HS-27A (cell line): ENCODE measurements at places on chromosomes 6 and 20.

- DNase-seq, result no peak
Measured at GRCh38 chr20:52497731-52498130, 306.2 kb upstream of the ZFP64 start.

- DNase-seq, result peak; percentile 31
Measured at GRCh38 chr20:41428285-41428684, 61.7 kb upstream of the EMILIN3 start.

DNA sequence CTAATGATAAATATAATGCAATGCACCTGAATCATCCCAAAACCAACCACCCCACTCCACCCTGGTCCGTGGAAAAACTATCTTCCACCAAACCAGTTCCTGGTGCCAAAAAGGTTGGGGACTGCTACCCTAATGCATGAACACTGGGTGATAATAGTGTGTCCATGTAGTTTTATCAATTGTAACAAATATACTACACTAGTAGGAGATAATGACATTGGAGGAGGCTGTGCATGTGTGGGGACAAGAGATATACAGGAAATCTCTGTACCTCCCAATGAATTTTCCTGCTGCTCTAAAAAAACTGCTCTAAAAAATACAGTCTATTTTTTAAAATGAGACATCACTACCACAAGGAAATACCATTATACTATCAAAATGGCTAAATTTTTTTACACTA lies 20.5 kb downstream of the CEP85L start:
- no peak for DNase-seq

DNA sequence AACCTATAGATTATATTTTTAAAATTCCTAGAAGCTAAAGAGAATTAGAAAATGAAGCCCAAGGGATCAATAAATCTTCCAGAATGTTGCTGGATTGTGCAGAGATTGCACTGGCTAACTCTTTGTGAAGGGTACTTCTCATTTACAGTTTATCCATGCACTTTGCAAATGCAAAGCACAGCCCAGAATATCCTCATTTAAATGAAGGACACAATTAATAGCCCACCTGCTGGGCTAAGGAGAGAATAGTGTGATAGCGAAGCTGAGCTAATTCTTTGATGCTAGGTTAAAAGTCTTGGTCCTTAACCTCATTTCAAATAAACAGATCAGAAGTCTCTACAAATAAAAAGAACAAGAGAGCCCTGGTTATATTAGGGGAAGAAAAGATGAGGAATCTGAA lies 72.5 kb downstream of the SMPDL3A start:
- DNase-seq, result no peak

DNA sequence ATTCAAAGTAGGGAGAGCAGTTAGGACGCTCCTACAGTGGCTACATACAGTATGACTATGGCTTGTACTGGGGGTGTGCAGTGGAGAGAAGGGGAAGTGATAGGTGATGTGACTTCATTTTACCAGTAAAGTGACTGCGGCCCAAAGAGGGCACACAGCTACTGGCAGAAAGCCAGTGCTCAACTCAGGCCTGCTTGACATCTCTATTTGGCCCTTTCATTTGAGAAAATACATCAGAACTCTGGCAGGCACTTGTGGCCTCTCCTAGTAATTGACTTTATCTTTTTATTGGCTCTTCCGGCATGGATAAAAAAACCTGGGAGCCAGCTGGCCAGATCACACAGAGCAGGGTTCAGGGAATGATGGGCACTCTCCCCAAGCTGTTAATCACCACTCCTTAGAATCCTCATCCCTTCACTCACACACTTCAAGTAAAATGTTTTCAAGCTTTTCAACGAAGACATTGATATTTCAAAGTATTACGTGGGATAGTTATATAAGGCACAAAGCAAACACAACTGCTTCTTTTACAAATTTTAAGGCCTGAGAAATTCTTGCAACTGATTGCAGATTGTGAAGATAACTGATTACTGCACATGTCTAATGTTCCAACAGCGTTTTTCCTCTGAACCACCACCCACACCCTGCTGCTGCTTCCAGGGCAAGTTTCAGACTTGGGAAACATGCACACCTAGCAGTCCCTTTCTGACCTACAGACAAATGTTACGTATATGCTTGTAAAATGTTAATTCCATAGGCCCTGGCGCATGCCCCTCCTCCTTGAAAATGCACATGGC lies 73.5 kb downstream of the TNFRSF21 start:
- no peak for DNase-seq

GRCh38 chr20:36060676-36061075 lies 92.3 kb downstream of the CNBD2 start:
- DNase-seq, result no peak

GRCh38 chr6:158172001-158172400 lies 3.9 kb downstream of the GTF2H5 start:
- DNase-seq, result no peak

GRCh38 chr20:46031701-46032254 lies 2.8 kb downstream of the SLC12A5 start:
- no peak for DNase-seq

- DNase-seq, result no peak
Measured at GRCh38 chr20:9969626-9970025, 65.2 kb upstream of the ANKEF1 start.

GRCh38 chr6:165663736-165664558 lies 906 bp upstream of the PDE10A start:
- no peak for DNase-seq

DNA sequence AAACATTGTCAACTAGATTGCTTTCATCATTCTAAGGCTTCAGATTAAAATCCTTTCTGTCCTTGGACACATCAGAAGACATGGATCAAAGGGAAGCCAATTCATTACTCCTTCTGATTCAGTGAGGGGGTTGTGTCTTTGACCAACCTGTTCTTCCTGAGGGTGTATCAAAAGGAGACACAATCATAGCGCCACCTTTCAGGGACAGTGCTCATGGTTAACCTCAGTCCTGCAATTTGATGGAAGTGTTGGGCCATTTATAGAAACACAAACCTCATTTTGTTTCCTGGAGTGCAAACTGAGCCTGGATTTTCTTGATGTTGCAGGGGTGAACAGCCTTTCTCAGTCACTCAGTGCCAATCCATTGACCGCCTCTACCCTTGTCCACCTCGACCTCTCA lies 163.9 kb upstream of the SCGN start:
- no peak for DNase-seq

GRCh38 chr6:167208819-167209576 lies 51.2 kb upstream of the GPR31 start:
- DNase-seq, result no peak

GRCh38 chr6:147154454-147154853 lies 49.8 kb upstream of the STXBP5 start:
- DNase-seq, result no peak

DNA sequence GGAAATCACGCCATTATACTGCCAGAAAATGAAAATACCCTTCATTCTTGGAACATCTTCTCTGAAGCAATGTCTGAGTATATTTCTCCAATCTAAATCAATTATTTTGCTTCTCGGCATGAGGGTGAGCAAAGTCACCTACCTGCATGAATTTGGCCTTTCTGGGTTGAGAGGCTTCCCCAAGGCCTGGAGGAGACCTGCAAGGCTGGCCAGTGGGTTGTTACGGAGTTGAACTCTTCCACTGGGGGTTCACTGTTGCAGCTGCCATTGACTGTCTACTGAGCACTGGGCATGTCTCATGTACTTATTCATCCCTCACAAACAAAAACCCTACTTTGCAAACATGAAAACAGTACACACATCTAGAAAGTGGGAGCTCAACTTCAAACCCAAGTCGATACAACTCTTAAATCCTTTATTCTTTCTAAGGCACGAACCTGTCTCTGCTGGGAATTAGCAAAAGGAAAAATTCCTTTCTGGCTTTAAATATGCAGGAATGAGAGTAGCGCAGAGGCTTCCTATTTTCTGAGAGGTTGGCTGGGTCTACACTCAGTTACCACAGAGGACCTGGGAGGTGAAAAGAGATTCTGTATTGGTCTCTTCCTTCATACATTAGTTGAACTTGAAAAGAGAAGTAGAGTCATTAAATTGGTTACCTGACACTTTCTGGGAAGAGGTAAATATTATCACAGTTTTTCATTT lies 87.6 kb upstream of the SGK1 start:
- DNase-seq, result no peak

DNA sequence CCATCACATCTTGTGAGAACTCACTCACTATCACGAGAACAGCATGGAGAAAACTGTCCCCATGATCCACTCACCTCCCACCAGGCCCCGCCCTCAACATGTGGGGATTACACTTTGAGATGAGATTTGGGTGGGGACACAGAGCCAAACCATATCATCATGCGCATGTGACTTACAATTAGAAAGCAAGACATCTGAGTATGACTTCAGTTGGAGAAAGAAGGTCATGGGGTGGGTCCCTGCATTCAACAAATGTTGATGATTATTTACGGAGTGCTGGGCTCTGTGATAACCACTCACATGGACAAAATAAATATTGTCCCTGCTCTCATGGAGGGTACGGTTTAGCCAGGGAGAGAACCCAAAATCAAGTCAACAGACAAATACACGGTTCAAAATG lies 37.9 kb downstream of the VSTM2L start:
- DNase-seq, result no peak

DNA sequence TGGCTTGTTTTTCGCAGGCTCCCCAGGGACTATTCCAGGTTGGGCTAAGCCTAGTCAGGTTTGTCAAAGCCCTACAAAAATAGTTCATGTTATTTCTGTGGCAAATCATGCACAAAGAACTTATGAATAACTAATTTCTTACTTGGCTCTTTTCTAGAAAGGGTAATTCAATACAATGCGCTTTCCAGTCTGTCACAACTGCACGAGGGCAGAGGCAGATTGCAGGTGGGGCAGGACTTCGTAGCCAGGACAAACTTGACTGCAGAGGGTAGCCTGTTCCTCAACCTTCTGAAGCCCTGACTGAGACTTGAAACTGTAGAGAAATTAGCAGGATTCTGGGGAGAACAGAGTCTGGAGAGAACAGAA lies 253.5 kb downstream of the QKI start:
- DNase-seq, result no peak

- no peak for DNase-seq
Measured at GRCh38 chr20:49326026-49326425, 48.2 kb upstream of the ZNFX1 start.

DNA sequence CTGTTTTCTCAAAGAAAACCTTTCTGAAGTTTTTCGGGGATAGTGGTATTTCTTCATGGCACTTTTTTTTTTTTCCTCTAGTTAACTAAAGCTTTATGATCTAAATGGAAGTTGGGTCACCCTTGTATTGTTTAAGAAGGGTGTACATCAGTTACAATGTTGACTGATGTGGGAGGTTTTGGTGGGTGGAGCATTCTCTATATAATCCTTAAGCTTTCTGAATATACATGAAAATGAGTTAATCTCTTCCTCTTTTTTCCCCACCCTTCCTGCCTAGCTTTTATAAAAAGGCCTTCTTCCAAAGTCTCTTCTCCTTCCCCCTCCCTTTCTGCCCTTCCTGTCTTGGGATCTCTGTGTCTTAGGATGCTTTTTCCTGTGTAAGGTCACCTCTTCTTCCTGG lies 47.2 kb downstream of the DHX35 start:
- no peak for DNase-seq

DNA sequence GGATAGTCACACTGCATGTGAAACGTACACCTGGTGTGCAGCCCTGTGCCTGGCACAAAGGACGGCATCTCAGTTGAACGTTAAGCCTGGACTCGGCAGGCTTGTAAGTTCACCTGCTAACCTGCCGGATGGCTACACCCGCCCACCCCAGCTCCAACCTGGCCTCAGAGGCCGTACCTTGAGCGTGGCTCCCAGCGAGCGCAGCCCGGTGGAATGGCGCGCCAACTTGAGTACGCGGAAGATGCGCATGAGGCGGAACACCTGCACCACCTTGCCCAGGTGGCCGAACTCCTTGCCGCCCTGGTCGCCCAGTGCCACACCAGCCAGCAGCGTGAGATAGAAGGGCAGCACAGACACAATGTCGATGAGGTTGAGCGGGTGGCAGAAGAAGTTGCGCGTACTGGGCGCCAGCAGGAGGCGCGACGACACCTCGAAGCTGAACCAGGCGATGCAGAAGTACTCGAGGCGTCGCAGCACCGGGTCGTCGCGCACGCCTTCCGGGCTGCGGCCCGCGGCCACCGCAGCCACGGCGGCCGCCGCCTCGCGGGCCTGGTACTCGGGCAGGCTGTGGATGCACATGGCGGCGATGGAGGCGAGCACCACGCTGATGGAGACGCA lies 3.3 kb downstream of the KCNS1 start:
- DNase-seq, result no peak

GRCh38 chr6:104572901-104573300 lies 286.8 kb downstream of the HACE1 start:
- no peak for DNase-seq

GRCh38 chr6:37174515-37175331 lies 4.8 kb downstream of the PIM1 start:
- no peak for DNase-seq

DNA sequence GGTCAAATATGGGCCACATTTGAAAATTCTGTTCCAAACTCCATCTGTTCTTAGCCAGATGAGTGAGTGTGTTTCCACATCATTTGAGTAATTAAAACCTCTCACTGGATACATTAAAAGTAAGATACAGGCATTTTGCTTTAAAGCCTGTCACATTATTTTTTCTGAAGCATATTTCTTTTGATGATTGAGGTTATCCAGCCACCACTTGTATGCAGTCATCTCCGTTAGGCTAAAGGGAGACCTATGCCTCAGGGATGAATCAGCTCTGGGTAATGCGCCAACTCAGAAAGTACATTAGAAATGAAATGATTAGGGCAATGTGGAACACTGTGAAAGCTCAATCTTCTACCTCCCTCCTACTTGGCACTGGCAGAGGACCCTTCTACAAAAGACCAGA lies 90.7 kb downstream of the SNAP25 start:
- DNase-seq, result peak; percentile 83

GRCh38 chr6:24009319-24009718 lies 116.7 kb upstream of the NRSN1 start:
- DNase-seq, result no peak

- peak; percentile 24 for DNase-seq
Measured at GRCh38 chr6:160431226-160431625, 83.0 kb downstream of the SLC22A3 start.
